ENCODE measurements at places on chromosomes 11 and 22.

- no peak for DNase-seq
Observed at GRCh38 chr11:18692941-18693760, 5.4 kb upstream of the TMEM86A start.

GRCh38 chr11:16883174-16883573 lies 131.0 kb downstream of the PLEKHA7 start:
- DNase-seq = no peak

DNA sequence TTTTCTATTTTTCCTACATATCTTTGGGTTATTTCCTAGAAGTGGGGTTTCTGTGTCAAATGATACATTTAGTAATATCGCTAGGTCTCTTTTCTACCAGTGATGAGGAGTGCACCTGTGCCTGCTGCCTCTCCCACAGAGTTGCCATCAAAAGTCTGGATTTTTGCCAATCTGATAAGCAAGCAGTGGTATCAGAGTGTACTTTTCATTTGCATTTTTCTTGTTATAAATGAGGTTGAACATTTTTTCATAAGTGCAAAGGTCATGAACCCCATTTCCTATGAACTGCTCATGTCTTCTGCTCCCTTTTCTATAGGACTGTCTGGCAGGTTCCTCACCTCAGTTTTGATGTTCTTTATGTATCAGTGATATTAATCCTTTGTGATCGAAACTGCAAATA lies 1.7 kb downstream of the TRPM5 start:
- no peak for DNase-seq

- DNase-seq = peak; percentile 30
Observed at GRCh38 chr22:20430720-20431510, 6.7 kb downstream of the SCARF2 start.

- peak; percentile 70 for DNase-seq
Observed at GRCh38 chr22:22954656-22955055, 67.0 kb downstream of the IGLL5 start.

DNA sequence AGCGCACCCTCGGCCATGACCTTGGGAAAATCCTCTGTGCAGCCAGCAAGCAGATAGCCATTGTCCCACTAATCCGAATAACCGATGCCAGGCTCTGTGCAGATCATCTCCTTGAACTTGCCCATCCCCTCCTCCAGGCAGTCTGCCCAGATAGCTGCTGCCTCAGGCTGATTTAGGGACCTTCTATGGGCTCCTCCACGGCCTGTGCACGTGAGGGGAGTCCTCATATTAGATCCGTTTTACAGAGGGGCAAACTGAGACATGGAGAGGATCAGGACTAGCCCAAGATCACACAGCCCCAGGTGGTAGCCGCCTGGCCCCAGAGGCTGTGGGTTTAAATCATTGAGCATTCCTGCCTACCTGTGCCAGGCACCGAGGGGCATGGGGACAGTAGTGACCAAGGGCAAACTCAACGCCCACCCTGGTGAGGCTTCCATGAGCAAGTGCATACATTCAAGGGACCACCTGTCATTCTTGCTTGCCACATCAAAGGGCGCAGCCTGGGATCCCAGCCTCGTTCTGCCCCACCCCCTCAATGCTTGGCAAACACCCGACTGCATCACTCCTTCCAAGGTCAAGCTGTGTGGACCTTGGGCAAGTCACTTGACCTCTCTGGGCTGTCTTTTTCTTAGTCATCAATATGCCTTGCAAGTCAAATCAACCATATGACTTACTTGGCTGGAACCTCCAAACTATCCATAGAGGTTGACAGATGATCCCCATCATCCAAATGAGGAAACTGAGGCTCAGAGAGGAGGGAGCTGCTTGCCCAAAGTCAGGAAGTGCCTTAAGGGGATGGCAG lies 131.6 kb downstream of the MN1 start:
- DNase-seq = no peak

GRCh38 chr11:12787847-12788246 lies 113.6 kb downstream of the TEAD1 start:
- no peak for DNase-seq

DNA sequence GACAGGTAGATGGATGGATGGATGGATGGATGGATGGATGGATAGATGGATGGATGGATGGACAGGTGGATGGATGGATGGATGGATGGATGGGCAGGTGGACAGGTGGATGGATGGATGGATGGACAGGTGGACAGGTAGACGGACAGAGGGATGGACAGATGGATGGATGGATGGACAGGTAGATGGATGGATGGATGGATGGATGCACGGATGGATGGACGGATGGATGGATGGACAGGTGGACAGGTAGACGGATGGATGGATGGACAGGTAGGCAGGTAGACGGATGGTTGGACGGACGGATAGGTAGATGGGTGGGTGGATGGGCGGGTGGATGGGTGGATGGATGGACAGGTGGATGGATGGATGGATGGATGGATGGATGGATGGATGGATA lies 24.3 kb downstream of the PDGFB start:
- DNase-seq = no peak

DNA sequence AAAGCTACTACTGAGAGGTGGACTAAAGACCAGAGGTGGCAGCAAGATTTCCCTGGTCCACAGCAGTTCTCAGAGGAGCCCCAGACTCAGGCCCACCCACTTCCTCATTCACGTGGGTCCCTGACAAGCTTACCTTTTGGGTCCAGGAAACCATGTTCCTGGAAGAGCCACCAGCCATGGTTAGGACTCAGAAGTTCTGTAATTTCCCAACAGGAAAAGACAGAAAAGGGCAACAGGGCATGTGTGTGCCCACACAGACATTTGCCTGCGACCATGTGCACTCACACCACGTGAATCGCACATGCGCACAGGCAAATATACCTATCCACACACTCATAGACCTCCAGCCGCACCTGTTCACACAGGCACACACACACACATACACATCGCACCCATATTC lies 42.9 kb downstream of the LRRC32 start:
- DNase-seq = peak; percentile 46

DNA sequence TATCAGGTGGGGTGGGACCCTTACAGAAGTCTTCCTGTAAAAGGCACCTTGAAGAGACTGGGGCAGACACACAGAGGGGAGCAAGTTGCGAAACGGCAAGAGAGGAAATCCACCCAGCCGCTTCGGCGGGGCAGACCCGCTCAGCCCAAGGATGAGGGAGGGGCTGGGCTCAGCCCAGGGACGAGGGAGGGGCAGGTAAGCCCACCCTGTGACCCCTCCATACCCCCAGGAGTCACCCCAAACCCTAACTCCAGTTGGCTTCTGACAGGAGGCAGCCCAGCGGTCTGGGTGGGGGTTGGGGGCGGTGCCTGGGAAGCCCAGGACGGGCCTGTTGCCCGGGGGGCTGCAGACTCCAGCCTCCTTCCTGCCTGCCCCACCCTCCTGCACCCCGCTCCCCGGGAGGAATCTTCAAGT lies 965 bp downstream of the OSBPL5 start:
- no peak for DNase-seq

DNA sequence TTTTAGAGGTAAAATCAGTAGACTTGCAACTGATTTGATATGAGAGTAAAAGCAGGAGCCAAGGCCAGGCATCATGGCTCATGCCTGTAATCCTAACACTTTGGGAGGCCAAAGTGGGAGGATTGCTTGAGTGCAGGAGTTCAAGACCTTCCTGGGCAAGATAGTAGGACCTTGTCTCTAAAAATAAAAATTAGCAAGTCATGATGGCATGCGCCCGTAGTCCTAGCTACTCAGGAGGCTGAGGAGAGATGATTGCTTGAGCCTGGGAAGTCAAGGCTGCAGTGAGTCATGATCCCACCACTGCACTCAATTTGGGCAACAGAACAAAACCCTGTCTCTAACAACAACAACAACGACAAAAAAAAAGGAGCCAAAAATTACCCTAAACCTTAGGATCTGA lies 13.5 kb downstream of the SGSM3 start:
- no peak for DNase-seq

DNA sequence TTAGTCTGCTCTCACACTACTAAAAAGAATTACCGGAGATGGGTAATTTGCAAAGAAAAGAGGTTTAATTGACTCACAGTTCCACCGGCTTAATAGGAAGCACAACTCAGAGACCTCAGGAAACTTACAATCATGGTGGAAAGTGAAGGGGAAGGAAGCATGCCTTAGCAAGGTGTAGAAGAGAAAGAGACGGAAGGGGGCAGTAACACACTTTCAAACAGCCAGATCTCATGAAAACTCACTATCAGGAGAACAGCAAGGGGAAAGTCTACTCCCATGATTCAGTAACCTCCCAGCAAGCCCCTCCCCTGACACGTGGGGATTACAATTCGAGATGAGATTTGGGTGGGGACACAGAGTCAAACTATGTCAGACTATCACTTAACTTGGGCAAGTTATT lies 236.6 kb upstream of the ANO3 start:
- no peak for DNase-seq

DNA sequence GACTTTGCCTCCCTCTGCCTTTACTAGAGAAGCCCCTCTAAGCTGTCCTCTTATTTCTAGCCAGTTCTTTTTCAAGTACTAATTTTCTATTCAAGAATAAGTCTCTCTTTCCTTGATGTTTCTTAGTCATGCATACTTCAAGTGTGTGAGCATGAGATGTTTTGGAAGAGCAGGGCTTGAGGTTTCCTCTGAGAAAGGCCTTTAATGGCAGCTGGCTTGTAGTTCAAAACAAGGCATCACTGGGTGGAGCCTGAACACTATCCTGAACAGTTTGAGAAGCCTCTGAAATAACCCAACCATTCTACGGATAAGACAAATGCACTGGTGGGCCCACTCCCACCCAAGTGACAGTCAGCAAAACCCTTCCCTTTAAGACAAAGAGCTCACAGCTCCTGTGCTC lies 37.6 kb downstream of the CLDN25 start:
- DNase-seq = no peak

GRCh38 chr11:74446532-74446938 lies 20.8 kb downstream of the KCNE3 start:
- DNase-seq = no peak

- peak; percentile 70 for DNase-seq
Observed at GRCh38 chr22:37284805-37285355, 2.6 kb downstream of the CYTH4 start.

DNA sequence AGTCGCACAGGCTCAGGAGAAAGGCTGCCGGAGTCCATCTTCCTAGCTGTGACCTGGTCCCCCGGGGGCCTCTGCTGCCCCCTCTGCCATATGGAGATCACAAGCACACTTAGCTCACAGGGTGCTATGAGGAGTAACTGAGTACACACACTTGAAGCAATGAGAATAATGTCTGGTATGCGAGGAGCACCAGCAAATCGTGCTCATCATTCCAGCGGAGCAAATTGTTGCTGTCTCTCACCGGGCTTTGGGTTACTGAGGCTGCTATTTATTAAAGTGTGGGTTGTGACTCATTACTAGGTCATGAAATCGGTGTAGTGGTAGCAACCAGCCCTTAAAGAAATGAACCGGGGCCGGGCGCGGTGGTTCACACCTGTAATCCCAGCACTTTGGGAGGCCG lies 48.1 kb upstream of the EIF3D start:
- DNase-seq = no peak

GRCh38 chr22:32695451-32695891 lies 106.0 kb upstream of the TIMP3 start:
- DNase-seq = no peak

- no peak for DNase-seq
Observed at GRCh38 chr11:30852091-30852490, 265.9 kb upstream of the MPPED2 start.

GRCh38 chr22:27627901-27628300 lies 173.7 kb downstream of the MN1 start:
- DNase-seq = no peak

DNA sequence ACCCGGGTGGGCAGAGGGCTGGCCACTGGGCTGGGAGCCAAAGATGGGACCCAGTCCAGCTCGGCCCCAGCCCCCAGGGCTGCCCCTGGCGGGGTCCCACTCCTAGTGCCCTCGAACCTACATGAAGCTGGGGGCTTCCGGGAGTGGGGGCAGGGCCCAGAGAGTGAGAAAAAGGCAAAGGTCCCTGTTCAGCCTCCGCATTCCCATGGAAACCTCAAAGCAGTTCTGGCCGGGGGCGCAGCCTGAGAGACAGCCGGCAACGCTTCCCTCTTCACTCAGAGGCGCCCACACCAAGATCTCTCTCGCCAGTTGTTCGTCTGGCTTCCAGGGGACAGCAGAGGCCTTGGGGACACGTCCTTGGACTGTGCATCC lies 22.4 kb upstream of the ARHGAP8 start:
- no peak for DNase-seq

GRCh38 chr11:82818409-82819043 lies 81.7 kb downstream of the PRCP start:
- no peak for DNase-seq

GRCh38 chr22:44782363-44782963 lies 30.1 kb downstream of the ARHGAP8 start:
- no peak for DNase-seq

- no peak for DNase-seq
Observed at GRCh38 chr11:86749821-86750401, 50.4 kb upstream of the PRSS23 start.
